Posterior cingulate gyrus (tissue), 11 donors: ENCODE measurements at places on chromosomes 6 and 20.

- no peak for DNase-seq
These were observed 41.4 kb downstream of the MCM8 start for GRCh38 chr20:5991623-5992441.

- DNase-seq, result no peak
These were observed 181.0 kb downstream of the ZNF217 start for GRCh38 chr20:53412577-53413185.

DNA sequence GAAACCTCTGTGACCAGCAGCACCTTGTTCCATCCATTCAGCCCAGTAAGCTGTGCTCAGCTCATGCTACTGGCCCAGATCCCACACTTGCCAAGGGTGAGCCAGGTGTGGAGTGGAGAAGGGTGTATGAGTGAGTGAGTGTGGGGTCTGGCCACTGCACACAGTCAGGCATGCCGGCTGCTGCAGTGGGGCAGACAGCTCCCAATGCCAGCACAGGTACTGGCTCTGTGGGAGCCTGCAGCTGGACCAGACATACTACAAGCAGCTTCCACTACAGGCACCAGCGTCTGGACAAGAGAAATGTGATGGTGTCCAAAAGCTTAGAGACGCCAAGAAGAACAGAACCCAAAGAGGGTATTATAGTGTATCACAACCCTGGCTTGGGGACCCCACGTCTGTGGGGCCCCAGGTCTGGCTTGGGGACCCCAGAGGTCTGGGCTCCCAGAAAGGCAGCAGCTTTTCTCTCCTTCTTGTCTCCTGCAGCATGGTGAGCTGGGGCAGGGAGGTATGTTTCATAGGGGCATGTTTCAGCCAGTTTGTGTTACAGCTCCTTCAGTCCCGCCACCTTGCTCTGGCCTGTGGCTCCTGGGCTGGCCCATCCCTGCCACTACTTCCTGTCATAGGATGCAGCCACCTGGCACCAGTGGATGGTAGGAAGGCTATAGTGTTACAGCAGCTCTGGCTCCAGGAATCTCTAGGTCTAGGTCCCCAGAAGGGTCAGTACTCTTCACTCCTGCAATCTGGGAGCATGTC is 152.4 kb upstream of the HSF2 start:
- DNase-seq, result no peak

DNA sequence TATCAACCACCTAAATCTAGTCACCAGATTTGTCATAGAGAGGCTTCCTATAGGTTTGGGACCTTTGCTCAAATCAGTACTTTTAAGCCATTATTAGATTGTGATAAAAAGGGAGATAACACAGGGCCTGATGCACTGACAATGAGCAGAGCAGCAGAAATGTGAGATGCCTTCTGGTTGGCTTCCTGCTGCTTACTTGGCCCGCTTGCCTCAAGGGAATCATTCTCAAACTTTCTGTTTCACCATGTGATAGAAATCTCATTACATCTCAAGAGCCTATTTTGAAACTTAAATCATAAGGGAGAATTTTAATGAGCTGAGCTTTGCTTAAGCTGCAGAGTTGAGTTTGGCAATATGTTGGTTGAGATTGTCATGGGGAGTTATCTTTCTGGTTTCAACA is 606.0 kb downstream of the DHX35 start:
- DNase-seq, result no peak

DNA sequence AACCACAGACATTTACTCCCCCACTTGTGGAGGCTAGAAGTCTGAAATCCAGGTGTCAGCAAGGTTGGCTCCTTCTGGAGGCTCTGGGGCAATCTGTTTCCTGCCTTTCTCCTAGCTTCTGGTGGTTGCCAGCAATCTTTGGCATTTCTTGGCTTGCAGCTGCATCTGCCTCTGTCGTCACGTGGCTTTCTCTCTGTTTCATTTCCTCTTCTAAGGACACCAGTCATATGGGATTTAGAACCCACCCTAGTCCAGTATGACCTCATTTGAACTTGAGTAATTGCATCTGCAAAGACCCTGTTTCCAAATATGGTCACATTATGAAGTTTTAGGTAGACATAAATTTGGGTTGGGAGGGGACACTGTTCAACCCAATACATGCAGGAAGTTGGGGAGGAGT is 56.2 kb upstream of the EPB41L1 start:
- no peak for DNase-seq

DNA sequence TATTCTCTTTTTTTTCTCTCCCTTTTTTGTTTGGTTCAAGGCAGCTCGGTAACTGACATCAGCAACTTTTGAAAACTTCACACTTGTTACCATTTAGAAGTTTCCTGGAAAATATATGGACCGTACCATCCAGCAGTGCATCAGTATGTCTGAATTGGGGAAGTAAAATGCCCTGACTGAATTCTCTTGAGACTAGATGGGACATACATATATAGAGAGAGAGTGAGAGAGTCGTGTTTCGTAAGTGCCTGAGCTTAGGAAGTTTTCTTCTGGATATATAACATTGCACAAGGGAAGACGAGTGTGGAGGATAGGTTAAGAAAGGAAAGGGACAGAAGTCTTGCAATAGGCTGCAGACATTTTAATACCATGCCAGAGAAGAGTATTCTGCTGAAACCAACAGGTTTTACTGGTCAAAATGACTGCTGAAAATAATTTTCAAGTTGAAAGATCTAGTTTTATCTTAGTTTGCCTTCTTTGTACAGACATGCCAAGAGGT is 10.6 kb downstream of the HEY2 start:
- DNase-seq, result no peak

GRCh38 chr20:45136911-45137310 is 12.6 kb upstream of the WFDC12 start:
- DNase-seq, result no peak
